ENCODE measurements at places on chromosomes 5 and 9. TPM values are rescaled to one million over a fixed set of nuclear protein-coding genes. Genes with fewer than 3 reads are reported as not detected.

- DNase-seq: no peak
Measured at GRCh38 chr5:96066386-96066719, 104.7 kb upstream of the ELL2 start.

- no peak for DNase-seq
Measured at GRCh38 chr9:34884747-34885189, 73.3 kb upstream of the PHF24 start.

DNA sequence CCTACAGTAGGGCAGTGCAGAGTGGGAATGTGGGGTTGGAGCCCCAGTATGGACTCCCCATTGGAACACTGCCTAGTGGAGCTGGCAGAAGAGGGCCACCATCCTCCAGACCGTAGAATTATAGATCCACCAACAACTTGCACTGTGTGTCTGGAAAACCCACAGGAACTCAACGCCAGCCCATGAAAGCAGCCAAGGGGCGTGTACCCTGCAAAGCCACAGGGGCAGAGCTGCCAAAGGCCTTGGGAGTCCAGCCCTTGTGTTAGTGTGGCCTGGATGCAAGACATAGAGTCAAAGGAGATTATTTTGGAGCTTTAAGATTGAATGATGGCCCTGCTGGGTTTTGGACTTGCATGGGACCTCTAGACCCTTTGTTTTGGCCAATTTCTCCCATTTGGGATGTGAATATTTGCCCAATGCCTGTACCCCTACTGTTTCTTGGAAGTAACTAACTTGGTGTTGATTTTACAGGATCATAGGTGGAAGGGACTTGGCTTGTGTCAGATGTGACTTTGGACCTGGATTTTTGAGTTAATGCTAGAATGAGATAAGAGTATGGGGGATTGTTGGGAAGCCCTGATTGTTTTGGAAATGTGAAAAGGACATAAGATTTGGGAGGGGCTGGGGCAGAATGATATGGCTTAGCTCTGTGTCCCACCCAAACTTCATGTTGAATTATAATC, 266.8 kb downstream of the SEMA5A start:
- no peak for DNase-seq

Gene SMU1
- total RNA-seq: 12.2 TPM

- DNase-seq: no peak
Measured at GRCh38 chr9:12920437-12920836, 145.6 kb downstream of the LURAP1L start.

Data from right atrium auricular region (tissue), 2 donors.